ENCODE measurements at places on chromosomes 5 and 9. TPM values are rescaled to one million over a fixed set of nuclear protein-coding genes. Genes with fewer than 3 reads are reported as not detected.

DNA sequence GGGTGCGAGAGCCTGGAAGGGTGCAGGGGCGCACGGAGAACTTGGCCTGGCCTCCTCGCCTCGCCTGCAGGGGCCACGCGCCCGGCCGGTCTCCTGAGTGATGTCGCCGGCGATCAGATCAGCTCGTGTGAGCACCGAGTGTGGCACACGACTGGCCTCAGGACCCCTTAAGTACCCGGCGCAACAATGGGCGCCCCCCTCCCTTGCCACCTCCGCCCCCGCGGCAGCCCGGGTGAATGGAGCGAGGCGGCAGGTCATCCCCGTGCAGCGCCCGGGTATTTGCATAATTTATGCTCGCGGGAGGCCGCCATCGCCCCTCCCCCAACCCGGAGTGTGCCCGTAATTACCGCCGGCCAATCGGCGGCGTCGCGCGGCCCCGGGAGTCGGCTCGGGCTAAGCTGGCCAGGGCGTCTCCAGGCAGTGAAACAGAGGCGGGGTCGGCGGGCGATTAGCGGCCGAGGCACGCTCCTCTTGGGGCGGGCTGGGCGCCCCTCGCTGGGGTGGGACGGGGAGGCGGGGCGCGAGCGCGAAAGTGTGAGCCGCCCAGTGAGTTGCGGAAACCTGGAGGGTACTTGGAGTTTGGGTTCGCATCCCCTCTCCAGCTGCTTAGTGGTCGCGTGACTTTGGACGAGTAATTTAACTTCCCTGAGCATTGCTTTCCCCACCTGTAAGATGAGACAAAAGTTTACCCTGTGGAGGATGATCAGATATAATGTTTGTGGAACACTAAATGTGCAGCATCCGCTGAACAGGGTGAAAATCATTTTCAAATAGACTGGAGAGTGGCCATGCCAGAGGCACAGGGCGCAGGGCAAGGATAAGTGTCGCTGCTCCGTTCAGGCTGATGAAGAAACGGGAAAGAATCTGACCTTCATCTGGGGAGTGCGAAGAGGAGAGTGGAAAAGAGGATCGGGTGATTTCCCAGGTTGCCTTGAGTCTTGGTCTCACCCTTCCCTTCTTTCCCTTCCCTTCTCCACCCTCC, at the start of gene NEUROG1:
Gene NEUROG1, minus strand, starts transcription at position 145 of the 982 bp plus-strand sequence. CDS start 274 bp downstream, outside the sequence.
- no peak for DNase-seq

DNA sequence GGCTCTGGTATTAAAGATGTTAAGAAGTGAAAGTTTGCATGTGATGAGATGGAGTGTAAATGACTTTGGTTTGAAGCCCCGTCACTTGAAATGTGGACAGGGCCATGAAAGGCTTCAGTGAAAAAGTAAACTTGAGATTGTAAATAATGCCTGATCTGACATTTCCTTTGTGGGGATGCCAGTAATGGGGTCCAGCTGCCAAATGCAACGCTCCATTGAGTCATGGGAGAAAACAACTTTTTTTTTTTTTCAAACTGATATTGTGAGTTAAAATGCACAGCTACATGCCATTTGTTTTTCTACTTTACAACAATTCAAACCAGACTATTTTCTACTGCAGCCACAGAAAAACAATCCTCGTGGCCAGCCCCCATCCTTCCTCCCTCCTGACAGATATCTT, 327.0 kb upstream of the TNC start:
- no peak for DNase-seq

GRCh38 chr5:83378624-83379289, 92.8 kb upstream of the VCAN start:
- no peak for DNase-seq

- peak; percentile 66 for DNase-seq
These were observed 1.0 kb downstream of the FOCAD start for GRCh38 chr9:20684875-20685696.

DNA sequence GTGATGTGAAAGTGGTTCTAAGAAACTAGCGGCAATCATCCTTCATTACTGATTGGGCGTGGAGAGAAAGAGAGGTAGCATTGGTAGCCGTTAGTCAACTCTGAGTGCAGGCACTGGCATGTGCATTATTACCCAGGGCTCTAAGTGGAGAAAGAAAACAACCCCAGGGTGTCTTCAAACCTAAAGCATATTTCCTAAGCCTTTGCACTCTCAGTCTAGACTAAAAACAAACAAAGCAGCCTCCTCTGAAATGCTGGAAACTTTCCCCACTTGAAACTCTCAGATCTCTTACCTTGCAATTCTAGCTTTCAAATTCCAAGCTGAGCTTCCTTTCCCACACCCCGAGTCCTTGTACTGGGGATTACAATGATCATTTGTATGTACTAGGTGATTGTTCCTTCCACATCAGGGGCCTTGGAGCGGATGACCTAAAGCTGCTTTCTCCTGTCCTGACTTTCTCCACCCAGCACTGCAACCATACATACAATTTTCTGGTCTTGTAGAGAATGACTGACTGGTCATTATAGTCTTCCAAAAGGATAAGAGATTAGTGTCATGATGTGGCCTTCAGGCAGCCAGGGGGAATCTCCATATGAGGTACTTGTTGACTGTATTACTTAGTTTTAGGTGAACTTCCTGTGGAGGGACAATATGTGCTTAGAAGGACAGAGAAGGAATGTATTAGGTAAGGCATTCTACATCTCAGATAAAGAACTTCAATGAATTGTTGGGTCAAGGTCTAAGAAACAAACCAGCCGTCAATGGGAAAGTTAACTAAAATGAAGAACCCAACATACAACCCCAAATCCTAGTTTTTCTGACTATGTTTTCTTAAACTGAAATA, 98.3 kb upstream of the CDKN2B start:
- peak; percentile 89 for DNase-seq

- DNase-seq, result no peak
These were observed 2.6 kb downstream of the SLC22A5 start for GRCh38 chr5:132372127-132372526.

GRCh38 chr9:113398796-113399195, 2.3 kb downstream of the ALAD start:
- peak; percentile 62 for DNase-seq

GRCh38 chr9:12463641-12464040, 229.5 kb upstream of the TYRP1 start:
- no peak for DNase-seq

The KIAA1958 gene
- 10.4 TPM for total RNA-seq

- DNase-seq, result peak; percentile 86
These were observed 367.6 kb downstream of the PDE4D start for GRCh38 chr5:59525957-59526356.

The SLC9A3 gene
- 1.0 TPM for total RNA-seq

The CDH18 gene
- total RNA-seq, result not detected

DNA sequence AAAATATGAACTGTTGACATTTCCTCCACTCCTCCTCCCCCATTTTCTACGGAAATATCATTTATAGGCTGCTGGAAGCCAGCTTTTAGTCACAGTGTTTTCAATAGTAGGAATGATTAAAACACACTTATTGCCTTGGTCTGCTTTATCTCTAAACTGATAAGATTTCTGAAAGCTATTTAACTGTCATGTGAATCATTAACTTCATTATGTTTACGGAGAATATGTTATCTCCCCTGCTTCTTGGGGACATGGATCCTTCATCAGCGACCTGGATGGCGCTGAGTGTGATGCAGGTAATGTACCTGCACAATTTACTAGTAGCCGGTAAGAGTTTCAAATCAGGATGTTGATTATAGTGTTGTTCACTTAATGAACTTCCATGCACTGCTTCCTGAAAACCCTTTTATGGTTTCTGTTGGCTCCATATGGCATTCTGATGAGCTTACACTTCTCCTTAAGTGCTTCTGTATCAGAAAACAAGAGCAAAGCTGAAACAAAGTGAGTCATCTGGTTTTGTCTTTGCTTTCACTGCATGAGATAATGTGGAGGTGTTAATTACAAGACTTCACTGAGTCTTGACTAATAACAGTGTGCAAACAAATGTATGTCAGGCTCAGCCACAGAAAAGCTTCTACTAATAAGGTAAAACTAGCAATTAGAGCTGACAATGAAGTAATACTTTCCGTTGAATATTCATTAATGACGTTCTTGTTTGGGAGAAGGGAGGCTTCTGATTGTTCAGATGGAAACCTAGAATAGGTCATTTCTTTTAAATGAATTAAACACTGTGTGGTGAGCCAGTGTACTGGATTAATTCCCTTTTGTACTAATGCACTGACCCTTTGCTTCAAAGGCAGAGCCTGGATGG, 162.4 kb upstream of the ZNF608 start:
- DNase-seq, result peak; percentile 76

GRCh38 chr9:135135171-135135928, 47.9 kb downstream of the OLFM1 start:
- DNase-seq, result no peak

DNA sequence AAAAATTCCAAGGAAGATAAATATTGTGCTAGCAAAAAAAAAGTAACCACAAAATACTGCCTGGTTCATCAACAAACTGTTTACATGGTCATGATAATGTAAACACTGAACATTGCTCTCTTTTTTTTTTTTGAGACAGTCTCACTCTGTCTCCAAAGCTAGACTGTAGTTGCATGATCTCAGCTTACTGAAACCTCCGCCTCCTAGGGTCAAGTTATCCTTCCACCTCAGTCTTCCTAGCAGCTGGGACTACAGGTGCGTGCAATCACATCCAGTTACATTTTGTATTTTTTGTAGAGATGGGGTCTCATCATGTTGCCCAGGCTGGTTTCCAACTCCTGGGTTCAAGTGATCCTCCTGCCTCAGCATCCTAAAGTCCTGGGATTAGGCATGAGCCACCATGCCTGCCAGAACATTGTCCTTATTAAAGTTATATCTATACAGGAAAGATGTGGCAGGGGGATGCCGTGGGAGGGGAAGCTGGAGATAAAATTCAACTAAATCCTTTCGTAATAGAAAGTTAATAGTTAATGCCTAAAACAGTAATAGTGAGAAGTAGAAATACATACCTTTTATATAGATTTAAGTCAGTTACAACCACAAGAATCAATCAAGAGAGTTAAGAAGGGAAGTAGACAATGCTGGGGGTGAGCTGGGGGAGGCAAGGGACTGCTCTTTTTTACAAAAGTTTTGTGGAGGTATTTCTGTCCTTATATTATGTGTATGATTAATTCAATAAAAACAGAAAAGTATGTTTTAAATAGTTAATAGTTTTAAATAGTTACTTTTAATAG, 52.3 kb downstream of the RGMB start:
- DNase-seq, result no peak

DNA sequence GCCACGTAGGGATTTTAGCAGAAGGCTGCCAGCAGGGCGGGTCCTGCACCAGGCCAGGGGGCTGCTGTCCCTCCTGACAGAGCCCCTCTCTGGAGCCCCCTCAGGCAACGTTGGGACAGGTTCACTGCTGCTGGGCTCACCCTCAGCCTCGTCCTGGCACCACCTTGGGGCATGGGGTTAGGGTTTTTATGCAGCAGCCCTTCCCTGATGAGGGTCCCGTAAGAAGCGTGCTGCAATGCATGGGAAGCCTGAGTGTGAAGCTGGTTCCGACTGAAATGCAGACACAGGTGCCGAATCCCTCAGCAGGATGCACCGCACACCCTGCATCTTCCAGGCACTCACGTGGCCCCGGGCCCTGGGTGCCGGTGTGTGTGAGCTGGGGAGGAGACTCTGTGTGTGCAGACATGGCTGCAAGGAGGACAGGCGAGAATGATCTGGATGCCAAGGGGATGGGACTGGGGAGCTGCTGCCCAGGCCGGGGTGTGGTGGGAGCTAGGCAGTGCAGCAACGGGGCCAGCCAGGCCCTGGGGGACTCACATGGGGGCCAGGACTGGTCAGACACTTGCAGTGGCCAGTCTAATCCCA, 27.1 kb downstream of the ZDHHC11B start:
- no peak for DNase-seq

GRCh38 chr9:101791533-101791932, 53.1 kb upstream of the GRIN3A start:
- no peak for DNase-seq

The RMRP gene
- total RNA-seq, result 14,410 TPM

DNA sequence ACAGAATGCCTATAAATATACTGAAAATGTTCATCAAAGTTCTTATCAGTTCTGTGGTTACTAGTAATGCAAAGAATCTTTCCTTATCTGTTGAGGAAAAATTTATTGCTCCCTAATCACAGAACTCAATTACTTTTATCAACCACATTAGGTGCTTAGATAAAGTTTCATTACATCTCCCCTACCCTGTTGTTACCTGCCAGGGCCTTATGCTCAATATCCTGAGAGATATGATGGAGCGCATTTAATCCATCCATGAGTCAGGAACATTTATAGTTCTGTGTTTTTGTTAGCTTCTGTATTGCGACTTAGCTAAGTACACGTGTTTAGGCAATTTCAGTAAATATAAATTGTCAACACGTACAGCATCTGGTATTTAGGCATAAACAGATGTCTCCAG, 164.3 kb upstream of the ST8SIA4 start:
- peak; percentile 17 for DNase-seq

- DNase-seq, result no peak
These were observed 125.4 kb downstream of the ATPSCKMT start for GRCh38 chr5:10124287-10124686.

DNA sequence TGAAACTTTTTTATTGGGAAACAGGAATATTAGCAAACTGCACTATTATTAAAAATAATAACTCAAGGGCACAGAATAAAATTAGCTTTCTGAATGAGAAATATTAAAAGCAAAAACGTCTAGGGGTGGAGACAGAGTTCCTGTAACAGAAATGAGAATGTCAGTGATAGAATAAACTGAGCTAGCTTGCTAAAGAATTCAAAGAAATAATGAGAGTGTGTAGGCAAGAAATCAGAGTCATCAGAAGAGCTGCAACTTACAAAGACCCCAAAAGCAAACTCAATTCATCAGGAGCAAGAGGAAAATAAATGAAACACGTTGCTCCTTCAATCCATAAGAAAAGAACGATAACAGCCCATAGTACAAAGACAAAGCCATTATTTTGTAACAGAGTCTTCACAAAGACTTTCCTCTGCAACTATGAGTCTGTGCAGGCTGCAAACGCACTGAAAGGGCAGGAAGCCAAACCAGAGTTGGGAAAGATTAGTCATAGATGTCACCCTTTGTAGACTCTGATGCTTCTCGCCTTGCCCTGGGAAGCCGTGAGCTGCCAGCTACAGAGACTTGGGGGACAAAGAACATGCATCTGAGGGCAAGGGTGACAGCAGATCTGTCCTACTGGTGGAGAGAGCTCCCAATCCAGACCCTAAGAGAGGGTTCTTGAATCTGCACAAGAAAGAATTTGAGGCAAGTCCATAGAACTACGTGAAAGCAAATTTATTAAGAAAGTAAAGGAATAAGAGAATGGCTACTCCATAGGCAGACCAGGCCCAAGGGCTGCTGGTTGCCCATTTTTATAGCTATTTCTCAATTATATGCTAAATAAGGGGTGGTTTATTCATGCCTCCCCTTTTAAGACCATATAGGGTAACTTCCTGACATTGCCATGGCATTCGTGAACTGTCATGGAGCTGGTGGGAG, 40.8 kb downstream of the SHC3 start:
- DNase-seq, result peak; percentile 95

GRCh38 chr5:60972231-60972630, 27.2 kb downstream of the NDUFAF2 start:
- no peak for DNase-seq

DNA sequence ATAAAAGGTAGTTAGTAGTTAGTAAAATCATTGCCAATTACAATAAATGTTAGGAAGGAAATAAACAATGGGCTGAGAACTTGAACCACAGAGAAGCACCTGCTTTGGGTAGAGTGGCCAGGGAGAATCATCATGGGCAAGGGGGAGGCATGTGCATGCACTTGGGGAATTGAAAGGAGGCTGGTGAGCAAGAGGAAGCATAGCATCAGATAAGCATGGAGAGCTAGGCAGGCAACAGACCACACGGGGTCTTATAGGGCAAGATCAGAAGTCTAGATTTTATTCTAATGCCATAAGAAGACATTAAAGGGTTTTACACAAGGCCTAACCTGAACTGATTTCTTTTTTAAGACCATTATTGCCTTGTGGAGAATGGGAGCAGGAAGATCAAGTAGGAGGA, 93.4 kb downstream of the PIP5K1B start:
- no peak for DNase-seq

The TAF7 gene
- 95.1 TPM for total RNA-seq

Measured in astrocyte (in vitro differentiated cells and primary cell).